ENCODE measurements at places on chromosomes 12 and 14.
A peak's percentile ranks its signal among the peaks of the same experiment; 100 is the strongest.

DNA sequence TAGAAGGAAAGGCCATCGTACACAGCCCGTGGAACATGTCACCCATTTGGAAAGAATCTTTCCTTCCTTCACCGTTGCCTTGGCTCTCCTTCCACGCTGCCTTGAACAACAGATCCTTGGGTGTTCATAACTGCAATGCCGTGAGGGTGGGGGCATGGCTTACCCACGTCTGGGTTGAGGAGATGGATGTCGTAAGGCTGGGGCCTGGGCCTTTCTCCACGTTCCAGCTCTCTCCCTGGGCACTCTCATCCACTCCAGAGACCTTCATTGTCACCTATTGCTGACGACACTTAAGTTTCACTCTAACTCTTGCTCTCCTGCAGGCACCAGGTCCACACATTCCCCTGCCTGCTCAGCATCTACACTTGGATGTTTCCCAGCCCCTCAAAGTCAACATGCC lies 19.4 kb downstream of the ANO2 start:
- no peak for DNase-seq

DNA sequence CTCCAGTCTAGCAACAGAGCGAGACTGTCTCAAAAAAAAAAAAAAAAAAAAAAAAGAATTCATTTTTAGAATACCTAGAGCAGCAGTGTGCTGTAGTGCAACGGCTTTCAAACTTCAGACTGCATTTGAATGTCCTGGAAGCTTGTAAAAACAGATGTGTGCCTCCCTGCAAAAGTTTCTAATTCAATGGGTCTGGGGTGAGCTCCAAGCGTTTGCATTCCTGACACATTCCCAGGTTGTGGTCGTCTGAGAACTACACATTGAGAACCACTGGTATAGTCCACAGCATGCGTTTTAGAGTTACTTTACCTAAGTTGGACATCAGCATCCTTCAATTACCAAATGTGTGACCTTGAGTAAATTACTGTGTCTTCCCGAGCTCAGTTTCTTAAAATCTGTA lies 816.8 kb downstream of the NRXN3 start:
- no peak for DNase-seq

DNA sequence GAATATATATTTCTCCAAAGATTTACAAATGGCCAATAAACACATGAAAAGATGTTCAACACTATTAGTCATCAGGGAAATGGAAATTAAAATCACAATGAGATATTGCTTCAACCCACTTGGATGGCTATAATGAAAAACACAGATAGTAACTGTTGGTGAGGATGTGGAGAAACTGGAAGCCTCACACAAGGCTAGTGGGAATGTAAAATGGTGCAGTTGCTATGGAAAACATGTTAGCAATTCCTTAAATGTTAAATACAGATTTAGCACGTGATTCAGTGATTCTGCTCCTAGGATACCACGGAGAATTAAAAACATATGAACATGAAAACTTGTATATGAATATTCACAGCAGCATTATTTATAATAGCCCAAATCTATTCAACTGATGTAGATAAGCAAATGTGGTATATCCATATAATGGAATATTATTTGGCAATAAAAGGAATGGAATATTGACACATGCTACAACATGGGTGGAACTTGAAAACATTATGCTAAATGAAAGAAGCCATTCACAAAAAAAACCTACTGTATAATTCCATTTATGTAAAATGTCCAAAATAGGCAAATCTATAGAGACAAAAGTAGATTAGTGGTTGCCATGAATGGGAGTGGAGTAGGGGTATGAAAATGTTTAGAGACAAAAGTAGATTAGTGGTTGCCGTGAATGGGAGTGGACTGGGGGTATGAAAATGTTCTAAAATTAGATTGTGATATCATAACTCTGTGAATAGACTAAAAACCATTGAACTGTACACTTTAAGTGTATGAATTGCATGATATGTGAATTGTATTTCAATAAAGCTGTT lies 227.1 kb upstream of the DDHD1 start:
- DNase-seq, result no peak

DNA sequence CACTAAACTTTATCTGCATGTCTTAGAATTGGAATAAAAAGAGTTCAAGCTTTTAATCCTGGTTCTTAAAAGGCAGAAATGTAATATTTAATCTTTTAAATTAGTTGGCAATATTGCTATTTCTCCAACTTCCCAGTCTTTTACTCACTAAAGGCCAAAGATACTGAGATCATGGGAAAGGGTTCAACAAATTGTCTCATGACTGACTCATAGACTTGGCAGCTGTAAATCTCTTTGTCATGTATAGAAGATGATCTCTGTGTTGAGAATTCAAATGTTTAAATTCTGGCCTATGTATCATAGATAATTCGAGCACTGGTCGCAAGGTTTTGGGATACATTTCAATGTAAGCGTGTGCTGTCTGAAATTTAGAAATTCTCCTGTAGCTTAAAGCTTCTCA lies 40.1 kb upstream of the STRAP start:
- DNase-seq, result no peak

DNA sequence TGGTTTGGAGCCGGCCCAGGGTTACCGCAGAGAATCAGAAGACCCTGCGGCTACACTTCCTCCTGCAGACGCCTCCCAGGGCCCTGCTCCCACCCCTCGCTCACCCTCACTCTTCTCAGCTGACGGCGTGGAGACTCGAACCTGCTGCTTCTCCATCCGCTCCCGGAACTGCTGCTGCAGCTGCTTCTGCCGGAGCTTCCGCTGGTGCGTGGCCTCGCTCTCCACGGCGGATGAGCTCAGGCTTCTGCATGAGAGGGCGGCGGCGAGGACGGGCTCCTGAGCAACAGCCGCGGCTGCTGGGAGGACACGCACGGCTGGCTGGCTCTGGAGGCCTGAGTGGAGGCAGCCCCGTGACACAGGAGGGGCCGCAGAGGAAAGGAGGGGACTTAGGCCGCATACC lies 33.3 kb downstream of the RAD52 start:
- no peak for DNase-seq

- DNase-seq, result no peak
Observed at GRCh38 chr12:24997970-24998582, 49.2 kb upstream of the BCAT1 start.

DNA sequence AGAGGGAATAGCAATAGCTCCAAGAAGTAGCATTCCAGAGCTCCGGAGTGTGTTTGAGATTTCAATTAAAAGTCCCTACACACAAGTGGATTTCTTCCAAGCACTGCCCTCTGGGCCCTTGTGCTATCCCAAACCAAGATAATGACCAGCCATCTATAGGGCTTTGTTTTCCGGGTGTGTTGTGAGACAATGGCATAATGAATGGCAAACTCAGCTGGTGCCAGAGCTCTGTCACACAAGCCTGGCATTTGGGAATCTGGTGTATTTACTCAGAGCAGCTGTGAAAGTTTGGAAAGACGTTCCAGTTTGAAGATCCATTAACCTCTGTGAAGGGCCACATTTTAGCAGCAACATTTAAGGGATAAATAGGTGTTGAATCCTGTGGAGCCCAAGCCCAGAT lies 61.2 kb upstream of the TMTC2 start:
- DNase-seq, result peak; percentile 25

DNA sequence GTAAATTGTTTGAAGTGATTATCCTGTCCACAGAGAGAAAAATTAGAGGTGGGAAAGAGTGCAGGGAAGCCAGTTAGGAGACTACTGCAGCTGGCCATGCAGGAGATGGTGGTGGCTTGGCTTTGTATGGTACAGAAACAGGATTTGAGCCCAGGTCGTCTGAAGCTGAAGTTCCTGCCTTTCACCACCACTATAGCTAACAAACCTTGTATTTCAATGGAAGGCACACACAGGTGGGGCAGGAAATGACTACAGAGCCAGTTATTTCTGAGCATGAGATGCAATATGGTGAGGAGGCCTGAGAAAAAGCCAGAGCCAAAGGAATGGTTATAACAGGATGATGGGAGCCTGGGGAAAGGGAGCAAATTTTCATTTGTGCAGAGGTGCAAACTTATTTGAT lies 103.9 kb downstream of the BTG1 start:
- no peak for DNase-seq

GRCh38 chr12:75606956-75607355 lies 95.5 kb upstream of the KRR1 start:
- no peak for DNase-seq

- no peak for DNase-seq
Observed at GRCh38 chr12:43835264-43835655, 621 bp upstream of the TMEM117 start.

- peak; percentile 10 for DNase-seq
Observed at GRCh38 chr12:121513464-121514183, 67.2 kb downstream of the KDM2B start.

GRCh38 chr12:8912914-8913313 lies 1.4 kb upstream of the PHC1 start:
- DNase-seq, result peak; percentile 26

GRCh38 chr12:109369831-109370230 lies 22.1 kb downstream of the MYO1H start:
- no peak for DNase-seq

DNA sequence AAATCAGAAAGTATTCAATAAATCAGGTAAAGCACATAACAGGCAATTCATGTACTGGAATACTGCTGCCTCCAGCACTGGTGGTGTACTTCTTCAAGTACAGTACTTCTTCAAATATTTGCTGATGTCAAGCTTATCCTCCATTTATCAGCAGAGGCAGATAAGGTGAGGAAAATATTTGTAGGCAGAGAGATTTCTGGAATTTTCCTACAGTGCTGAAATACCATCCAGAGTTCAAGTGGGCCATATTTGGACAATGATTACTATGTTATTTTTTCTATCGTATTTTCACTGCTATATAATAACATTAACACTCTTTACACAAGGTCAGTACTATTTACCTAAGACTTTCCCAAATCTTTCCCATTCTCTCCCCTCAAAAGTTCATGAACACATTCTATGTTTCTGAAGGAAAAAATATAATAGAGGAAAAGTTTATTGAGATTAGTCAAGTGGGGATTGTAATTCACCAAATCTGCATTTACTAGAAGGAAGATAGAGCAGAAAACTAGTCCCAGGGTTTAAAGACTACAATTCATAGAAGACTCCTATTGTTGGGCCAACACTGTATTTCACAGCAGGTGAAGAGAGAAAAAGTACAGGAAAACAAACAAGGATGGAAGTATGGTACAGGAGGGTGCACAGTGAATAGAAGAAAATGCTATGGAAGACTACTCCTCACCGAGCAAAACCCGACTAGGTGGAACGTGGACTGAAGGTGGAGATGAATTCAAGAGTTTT lies 141.1 kb downstream of the PAWR start:
- DNase-seq, result no peak

- DNase-seq, result peak; percentile 63
Observed at GRCh38 chr14:90288651-90289355, 32.5 kb downstream of the PSMC1 start.

DNA sequence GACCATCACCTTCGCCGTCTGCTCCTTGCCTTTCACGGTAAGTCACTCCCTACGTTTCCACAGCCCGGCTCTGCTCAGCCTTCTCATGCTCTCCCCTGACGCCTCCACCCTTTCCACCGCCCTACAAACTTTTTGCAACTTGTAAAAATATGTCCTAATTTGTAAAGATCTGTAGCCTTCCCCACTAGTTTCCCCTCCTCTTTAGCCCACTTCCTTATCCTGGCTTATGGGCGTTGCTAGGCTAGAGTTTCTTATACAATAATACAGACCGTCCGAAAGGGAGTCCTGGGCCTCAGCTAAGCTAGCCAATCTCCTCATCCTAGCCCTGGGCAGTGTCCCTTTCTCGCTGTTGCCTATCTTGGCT lies 1.2 kb downstream of the PTGER2 start:
- DNase-seq, result no peak

DNA sequence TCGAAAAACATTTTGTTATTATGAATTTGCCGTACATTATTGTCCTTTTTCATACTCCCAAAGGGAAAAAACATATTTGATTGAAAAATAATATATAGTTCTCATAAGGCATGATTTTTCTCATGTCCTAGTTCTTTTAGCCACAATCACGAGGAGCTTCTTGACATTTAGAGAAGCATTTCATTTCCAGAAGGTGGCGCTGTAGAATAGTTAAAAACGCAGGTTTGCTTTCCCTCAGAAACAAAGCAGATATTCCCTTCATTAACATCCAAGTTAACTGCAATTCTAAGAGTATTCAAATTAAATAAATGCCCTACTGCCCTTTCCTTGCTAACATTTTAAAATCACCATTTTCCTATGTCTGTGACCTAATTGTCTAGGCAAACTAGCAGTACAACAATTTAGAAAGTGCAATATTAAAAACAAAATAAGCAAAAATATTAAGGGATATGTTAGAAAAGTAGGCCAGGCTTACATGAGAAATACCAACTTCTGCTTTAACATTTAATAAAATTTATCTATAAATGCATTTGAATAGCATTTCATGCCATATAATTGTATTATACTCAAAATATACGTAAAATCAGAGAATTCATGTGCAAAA lies 10.9 kb upstream of the PIK3C2G start:
- DNase-seq, result peak; percentile 66

DNA sequence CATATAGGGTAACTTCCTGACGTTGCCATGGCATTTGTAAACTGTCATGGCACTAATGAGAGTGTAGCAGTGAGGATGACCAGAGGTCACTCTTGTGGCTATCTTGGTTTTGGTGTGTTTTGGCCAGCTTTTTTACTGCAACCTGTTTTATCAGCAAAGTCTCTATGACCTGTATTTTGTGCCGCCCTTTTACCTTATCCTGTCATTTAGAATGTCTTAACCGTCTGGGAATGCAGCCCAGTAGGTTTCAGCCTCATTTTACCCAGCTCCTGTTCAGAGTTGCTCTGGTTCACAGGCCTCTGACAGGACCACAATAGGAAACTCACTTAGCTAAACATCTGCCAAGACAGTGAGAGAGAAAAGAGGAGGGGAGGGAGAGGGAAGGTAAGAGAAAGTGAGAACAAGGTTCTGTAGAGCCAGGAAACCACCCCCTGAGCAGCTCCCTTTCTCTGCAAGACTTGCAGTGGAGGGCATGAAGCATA lies 64.8 kb upstream of the PLEKHG3 start:
- no peak for DNase-seq

DNA sequence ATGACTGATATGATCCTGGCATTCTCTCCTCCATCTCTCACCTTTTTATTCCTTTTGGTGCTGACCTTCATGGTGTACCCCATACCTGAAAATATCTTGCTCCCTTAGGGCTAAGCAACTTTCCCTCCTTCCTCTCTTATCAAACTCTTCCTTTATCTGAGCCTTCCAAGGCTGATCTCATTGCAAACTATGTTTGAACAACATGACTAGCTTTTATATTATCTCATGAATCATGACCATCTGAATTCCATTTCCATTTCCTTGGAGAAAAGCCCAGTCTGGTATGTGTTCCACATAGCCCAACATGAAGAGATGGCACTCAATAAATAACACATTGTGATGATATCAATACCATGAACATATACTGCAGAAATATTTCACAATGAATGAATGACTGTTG lies 111.6 kb downstream of the TSPAN8 start:
- DNase-seq, result no peak

- no peak for DNase-seq
Observed at GRCh38 chr12:108807996-108808769, 49.2 kb downstream of the SSH1 start.

- DNase-seq, result no peak
Observed at GRCh38 chr12:7375145-7375543, 68.8 kb downstream of the CD163L1 start.

DNA sequence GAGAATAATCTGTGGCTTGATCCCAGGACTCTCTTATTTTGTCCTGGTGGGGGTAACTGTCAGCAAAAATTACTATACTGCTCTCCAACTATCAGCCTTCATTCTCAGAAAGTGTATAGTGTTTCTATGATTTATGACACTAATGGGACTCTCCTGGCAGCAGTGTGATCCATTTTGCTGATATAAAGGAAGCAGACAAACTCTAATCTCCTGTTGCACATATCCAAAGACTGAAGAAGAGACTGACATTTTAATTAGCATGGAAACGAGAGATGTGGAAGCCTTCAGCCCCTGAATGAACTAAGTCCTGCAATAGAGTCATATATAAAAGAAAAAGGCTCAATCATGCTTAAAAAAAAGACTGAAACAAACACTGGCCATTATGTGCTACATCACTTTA lies 127.8 kb upstream of the SSTR1 start:
- no peak for DNase-seq
